ENCODE measurements at places on chromosomes 11 and 22. TPM values are rescaled to one million over a fixed set of nuclear protein-coding genes. Genes with fewer than 3 reads are reported as not detected.

The MRGPRX3 gene
- total RNA-seq, result not detected

The SLC15A3 gene
- 7.0 TPM for total RNA-seq

The KRTAP5-11 gene
- total RNA-seq, result not detected

The MN1 gene
- total RNA-seq, result 2.8 TPM

The FAM227A gene
- total RNA-seq, result 4.2 TPM

The MGAT3 gene
- total RNA-seq, result 5.0 TPM

The SYT13 gene
- 6.0 TPM for total RNA-seq

The TMPRSS6 gene
- total RNA-seq, result not detected

The SHISA8 gene
- 0.72 TPM for total RNA-seq

GRCh38 chr11:24389575-24389974 lies 107.3 kb upstream of the LUZP2 start:
- H3K27me3 ChIP-seq, result no peaks in the 10 kb centered on the region
- no peak for DNase-seq

- no peak overlapping the region for H3K27ac ChIP-seq
- peak; percentile 93 for DNase-seq
- peak overlapping the region; percentile 56 for H3K4me3 ChIP-seq
- peaks cover 49% of the 10 kb centered on the region for H3K36me3 ChIP-seq
- H3K27me3 ChIP-seq, result no peaks in the 10 kb centered on the region
Observed at GRCh38 chr22:41512421-41513194, 31.7 kb downstream of the POLR3H start.

DNA sequence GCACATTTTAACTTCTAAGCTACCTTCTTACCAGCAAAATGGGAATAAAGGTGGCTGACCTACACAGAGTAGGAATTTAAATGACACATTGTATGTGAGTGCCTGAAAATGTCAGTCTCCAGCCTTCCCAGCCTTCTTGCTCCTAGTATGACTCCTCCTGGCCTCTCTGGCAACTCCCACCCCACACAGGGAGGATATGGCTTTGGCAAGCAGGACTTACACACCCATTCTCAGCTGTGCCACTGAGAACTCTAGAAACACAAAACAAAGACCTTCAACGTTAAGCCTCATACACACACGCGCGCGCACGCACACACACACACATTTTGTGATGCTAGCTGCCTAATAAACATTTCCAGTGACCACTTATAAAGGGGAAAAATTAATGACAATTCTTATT lies 65.8 kb downstream of the PACSIN2 start:
- H3K4me3 ChIP-seq, result no peak overlapping the region
- H3K27me3 ChIP-seq, result no peaks in the 10 kb centered on the region
- H3K27ac ChIP-seq, result no peak overlapping the region
- no peaks in the 10 kb centered on the region for H3K36me3 ChIP-seq
- DNase-seq, result peak; percentile 23
- peaks cover 16% of the 10 kb centered on the region for H3K4me1 ChIP-seq

DNA sequence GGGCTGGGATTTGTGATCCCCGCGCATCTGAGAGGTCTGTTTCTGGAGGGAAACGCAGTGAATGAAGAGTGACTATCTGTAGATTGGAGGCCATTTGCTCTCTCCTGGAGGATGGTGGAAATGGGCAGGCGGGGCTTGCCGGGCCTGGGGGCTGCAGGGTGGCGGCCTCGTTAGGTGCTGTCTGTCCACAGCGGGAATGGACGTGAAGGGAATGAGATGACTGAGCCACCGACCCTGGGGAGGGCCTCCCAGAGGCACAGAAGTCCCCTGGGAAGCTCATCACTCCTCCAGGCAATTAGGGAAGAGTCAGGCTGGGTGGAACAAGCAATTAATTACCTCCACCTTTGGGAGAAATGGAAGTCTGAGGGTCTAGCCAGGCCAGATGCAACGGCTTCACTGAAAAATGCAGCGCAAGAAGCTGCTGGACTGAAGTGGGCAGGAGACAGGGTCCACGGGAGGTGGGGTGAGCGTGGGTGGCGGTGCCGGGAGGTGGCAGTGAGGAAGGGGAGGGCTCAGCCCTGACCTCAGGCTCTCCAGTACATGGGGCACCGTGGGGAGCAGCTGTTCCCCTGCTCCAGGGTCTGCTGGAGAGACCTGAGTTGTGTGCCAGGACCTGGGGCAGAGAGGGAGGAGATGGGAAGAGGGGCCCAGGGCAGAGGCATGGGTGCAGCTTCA lies 524.5 kb downstream of the BRD1 start:
- no peaks in the 10 kb centered on the region for H3K4me1 ChIP-seq
- no peaks in the 10 kb centered on the region for H3K27me3 ChIP-seq
- H3K36me3 ChIP-seq, result no peaks in the 10 kb centered on the region
- no peak overlapping the region for H3K4me3 ChIP-seq
- no peak overlapping the region for H3K27ac ChIP-seq

DNA sequence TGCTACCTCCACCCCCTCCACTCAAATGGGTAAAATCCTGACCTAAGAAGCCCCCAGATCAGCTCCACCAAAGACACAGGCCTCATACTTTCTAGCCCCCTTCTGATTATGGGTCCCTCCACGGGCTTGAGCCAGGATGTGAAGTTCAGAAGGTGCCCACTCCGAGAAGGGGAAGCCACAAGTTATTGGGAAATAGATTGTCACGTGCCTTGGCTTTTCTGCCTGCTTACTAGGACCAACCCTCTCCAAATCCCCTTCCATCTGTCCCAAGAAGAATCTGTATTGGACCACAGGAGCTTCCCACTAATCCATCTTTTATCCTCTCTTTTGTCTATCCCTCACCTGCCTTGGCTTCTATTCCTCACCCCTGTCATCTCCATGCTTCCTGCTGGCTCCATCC lies 3.0 kb upstream of the NRGN start:
- H3K4me3 ChIP-seq, result no peak overlapping the region
- no peak overlapping the region for H3K27ac ChIP-seq
- no peaks in the 10 kb centered on the region for H3K36me3 ChIP-seq
- no peaks in the 10 kb centered on the region for H3K4me1 ChIP-seq

- DNase-seq, result no peak
- H3K27me3 ChIP-seq, result no peaks in the 10 kb centered on the region
- H3K36me3 ChIP-seq, result 0 out of 2 replicates have a peak, but pooled peaks cover 2% of the 10 kb centered on the region
- no peaks in the 10 kb centered on the region for H3K4me1 ChIP-seq
- H3K4me3 ChIP-seq, result no peak overlapping the region
- H3K27ac ChIP-seq, result no peak overlapping the region
Observed at GRCh38 chr11:120709808-120710207, 198.3 kb downstream of the GRIK4 start.

GRCh38 chr11:84061726-84062125 lies 775.6 kb upstream of the CCDC90B start:
- H3K4me3 ChIP-seq, result no peak overlapping the region
- no peak for DNase-seq
- H3K27me3 ChIP-seq, result no peaks in the 10 kb centered on the region
- no peaks in the 10 kb centered on the region for H3K4me1 ChIP-seq
- H3K36me3 ChIP-seq, result no peaks in the 10 kb centered on the region

GRCh38 chr22:38704654-38705234 lies 1.0 kb upstream of the GTPBP1 start:
- peaks cover 10% of the 10 kb centered on the region for H3K4me1 ChIP-seq
- peak overlapping the region; percentile 59 for H3K27ac ChIP-seq
- H3K4me3 ChIP-seq, result peak overlapping the region; percentile 95

GRCh38 chr11:65279741-65280440 lies 18.1 kb downstream of the POLA2 start:
- no peak for DNase-seq
- peaks cover 78% of the 10 kb centered on the region for H3K36me3 ChIP-seq
- H3K4me3 ChIP-seq, result no peak overlapping the region
- H3K27me3 ChIP-seq, result no peaks in the 10 kb centered on the region
- H3K4me1 ChIP-seq, result no peaks in the 10 kb centered on the region

- no peak for DNase-seq
- H3K4me1 ChIP-seq, result no peaks in the 10 kb centered on the region
- H3K27me3 ChIP-seq, result no peaks in the 10 kb centered on the region
- H3K27ac ChIP-seq, result no peak overlapping the region
- no peak overlapping the region for H3K4me3 ChIP-seq
Observed at GRCh38 chr22:22999523-22999922, 70.8 kb upstream of the GNAZ start.

DNA sequence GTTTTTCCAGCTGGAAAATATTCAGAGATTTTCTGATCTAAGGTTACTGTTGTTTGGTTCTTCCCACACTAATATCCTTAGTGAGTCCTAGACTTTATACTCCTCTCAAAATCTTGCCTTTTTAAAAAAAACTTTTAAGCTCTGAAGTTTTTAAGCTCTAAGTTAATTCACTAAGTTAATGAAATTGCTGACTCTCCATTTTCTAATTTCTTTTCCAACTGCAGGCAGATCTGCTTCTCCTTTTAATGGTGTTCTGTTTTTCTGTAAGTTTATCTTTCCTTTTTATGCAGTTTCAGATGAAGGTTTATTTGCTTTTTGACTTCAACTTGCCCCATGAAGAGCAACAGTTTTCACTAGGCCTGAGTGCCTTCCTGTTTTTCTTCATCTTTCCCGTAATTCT lies 125.8 kb upstream of the ARHGAP42 start:
- no peak overlapping the region for H3K27ac ChIP-seq
- H3K36me3 ChIP-seq, result no peaks in the 10 kb centered on the region
- H3K27me3 ChIP-seq, result no peaks in the 10 kb centered on the region
- H3K4me3 ChIP-seq, result no peak overlapping the region

DNA sequence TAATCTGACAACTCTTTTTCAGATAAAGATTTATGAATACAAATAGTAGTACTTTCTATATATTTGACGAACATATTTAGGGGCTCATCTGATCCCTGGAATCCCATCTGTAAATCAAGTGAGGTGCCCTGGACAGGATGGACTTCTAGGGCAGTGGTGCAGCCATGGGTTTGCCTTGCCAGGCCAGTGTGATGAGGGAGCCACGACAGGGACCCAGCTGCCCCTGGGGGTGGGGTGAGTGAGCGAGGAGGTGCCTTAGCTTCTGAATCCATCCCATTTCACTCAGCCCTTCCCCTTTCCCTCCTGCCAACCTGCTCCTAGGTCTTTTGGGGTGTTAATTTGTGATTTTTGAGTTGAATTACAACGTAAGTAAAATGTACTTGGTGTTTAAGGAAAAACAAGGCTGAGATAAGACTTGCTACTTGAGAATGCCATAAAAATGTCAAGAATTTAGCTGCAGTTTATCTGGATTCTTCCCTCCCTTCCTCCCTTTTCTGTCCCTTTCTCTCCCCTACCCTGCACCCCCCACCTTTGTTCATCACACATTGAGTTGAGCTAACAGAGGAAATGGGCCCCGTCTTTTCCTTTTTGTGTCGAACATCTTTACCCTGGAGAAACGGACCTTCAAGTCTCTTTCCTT lies 60.8 kb downstream of the PPFIBP2 start:
- H3K36me3 ChIP-seq, result no peaks in the 10 kb centered on the region
- peaks cover 21% of the 10 kb centered on the region for H3K4me1 ChIP-seq
- DNase-seq, result no peak
- no peak overlapping the region for H3K27ac ChIP-seq
- H3K4me3 ChIP-seq, result no peak overlapping the region
- H3K27me3 ChIP-seq, result no peaks in the 10 kb centered on the region

DNA sequence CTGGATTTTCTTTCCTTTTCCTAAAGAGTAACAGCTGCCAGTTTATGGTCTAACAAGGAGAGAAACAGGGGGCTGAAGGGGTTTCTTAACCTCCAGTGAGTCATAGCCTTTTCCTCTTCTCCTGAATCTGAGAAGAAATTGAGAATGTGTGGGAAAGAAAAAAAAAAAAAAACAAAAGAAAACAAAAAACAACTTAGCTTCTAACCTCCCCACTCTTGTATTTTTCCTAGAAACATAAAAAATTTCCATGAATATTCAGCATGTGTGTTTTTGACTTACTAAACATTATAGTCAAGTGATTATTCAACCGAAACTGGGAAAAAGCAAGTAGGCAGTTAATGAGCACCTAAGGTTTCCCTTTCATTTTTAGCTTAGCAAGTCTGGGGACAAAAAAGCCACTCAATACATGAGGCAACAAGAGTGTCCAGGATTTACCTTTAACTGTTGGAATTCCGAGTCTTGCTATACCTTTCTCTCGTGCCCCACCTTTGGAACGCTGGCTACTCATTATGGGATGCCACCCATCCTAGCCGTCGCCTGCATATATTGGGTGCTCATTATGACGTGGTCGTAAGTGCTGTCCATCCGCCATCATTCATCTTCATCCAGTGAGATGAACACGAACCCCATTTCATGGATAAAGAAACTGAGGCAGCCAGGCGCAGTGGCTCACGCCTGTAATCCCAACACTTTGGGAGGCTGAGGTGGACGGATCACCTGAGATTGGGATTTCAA lies 2.4 kb downstream of the ASPHD2 start:
- no peaks in the 10 kb centered on the region for H3K4me1 ChIP-seq
- 0 out of 3 replicates have a peak overlapping the region, but pooled peaks have one; percentile 12 for H3K4me3 ChIP-seq
- no peak overlapping the region for H3K27ac ChIP-seq
- no peak for DNase-seq

GRCh38 chr11:15342163-15342562 lies 227.4 kb downstream of the INSC start:
- H3K27ac ChIP-seq, result no peak overlapping the region
- H3K4me3 ChIP-seq, result peak overlapping the region; percentile 6
- no peaks in the 10 kb centered on the region for H3K27me3 ChIP-seq
- DNase-seq, result no peak

DNA sequence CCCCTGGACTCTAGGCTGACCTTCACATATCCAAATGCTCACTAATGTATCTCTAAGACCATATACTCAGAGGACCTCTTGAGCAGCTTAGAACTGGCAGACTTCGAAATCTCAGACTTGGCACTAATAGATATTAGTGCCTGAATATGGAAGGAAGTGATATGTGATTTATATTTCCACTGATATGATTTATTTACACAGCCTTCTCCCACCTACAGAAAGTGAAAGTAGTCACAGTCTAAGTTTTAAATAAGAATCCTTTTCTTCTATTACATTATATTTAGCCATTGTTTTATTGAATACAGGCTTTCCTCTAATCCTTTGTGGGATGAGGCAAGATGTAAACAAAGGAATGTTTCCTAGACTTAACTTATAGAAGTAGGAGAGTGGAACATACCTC lies 6.7 kb upstream of the NAV2 start:
- no peak for DNase-seq
- H3K27me3 ChIP-seq, result no peaks in the 10 kb centered on the region
- H3K27ac ChIP-seq, result no peak overlapping the region
- H3K4me1 ChIP-seq, result no peaks in the 10 kb centered on the region

DNA sequence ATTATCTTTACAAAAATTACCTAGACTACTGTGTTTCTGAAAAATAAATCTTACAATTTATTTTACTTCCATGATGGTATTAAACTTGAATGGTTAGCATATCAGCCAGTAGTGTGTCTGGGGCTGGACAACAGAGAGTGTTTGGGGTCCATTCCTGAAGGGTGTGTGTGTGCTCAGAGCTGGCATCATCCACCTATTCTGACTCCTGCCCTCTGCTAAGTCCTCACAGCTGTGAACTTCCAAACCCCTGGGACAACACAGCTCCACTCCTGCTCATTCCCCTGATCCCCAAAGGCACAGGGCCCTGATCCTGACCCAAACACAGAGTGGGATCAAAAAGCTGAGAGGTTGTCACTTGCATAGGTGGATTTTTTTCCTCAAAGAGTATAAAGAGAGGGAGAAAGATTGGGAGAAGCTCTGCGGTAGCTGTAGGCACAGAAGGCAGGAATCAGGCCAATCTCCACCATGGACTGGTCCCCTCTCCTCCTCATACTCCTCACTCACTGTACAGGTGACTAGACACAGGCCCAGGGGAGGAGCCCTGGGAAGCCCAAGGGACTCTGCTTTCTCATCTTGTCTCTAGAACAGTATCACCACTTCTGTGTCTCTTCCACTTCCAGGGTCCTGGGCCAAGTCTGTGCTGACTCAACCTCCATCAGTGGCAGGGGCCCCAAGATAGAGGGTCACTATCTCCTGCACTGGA lies 55.7 kb upstream of the TOP3B start:
- H3K27me3 ChIP-seq, result peaks cover 69% of the 10 kb centered on the region
- H3K4me3 ChIP-seq, result no peak overlapping the region
- no peaks in the 10 kb centered on the region for H3K4me1 ChIP-seq
- no peaks in the 10 kb centered on the region for H3K36me3 ChIP-seq
- H3K27ac ChIP-seq, result no peak overlapping the region

- H3K36me3 ChIP-seq, result peaks cover 7% of the 10 kb centered on the region
- H3K4me1 ChIP-seq, result no peaks in the 10 kb centered on the region
- H3K27ac ChIP-seq, result no peak overlapping the region
- peak overlapping the region; percentile 54 for H3K4me3 ChIP-seq
- H3K27me3 ChIP-seq, result no peaks in the 10 kb centered on the region
Observed at GRCh38 chr11:44893846-44894617, 56.7 kb downstream of the TP53I11 start.
